ENCODE measurements at places on chromosomes 1 and 21. TPM values are rescaled to one million over a fixed set of nuclear protein-coding genes. Genes with fewer than 3 reads are reported as not detected.

DNA sequence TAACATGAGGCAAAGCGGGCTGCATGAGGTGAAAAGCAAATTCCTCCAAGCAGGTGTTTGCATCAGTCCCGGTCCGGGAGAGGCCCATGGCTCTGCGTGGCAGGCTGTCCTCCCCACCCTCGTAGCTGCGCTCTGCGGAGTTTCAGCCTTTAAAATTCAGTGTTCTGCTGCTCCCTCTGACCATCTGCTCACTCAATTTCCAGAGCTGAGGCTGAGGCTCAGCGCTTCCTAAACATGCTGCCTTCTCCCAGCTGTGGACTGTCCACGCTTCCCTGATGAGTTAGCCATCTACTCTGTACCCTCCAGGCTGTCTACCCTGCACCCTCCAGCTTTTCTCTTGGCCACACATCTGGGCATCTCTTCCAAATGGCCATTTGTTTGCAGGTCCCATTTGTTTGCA is 87.7 kb downstream of the KCNJ6 start:
- no peaks in the 10 kb centered on the region for H3K36me3 ChIP-seq
- peaks cover 11% of the 10 kb centered on the region for H3K27me3 ChIP-seq
- no peaks in the 10 kb centered on the region for H3K4me1 ChIP-seq
- DNase-seq: no peak
- no peak overlapping the region for H3K27ac ChIP-seq
- no peak overlapping the region for H3K4me3 ChIP-seq

GRCh38 chr1:180935326-180936109 is 22.8 kb downstream of the KIAA1614 start:
- peaks cover 2% of the 10 kb centered on the region for H3K27me3 ChIP-seq
- no peak overlapping the region for H3K27ac ChIP-seq
- DNase-seq: no peak
- H3K4me1 ChIP-seq: no peaks in the 10 kb centered on the region

DNA sequence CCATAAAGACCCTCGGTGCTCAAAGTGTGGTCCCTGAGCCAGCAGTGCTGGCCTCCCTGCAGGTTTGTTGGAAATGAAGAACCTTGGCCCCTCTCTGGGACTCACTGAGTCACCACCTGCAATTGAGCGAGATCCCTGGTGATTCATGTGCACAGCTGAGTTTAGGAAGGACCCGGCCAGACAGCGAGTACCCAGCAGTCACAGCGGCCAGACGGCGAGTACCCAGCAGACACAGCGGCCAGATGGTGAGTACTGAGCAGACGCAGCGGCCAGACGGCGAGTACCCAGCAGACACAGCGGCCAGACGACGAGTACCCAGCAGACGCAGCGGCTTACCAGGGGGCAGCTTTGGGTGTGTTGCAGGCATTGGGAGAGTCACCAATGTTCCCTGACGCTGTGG is 123.8 kb downstream of the PRDM16 start:
- H3K27ac ChIP-seq: no peak overlapping the region
- peaks cover 5% of the 10 kb centered on the region for H3K27me3 ChIP-seq
- no peaks in the 10 kb centered on the region for H3K36me3 ChIP-seq
- no peak for DNase-seq
- H3K4me3 ChIP-seq: no peak overlapping the region

GRCh38 chr1:229536982-229537381 is 21.5 kb downstream of the ABCB10 start:
- H3K4me1 ChIP-seq: peaks cover 6% of the 10 kb centered on the region
- DNase-seq: no peak
- H3K27ac ChIP-seq: no peak overlapping the region
- no peaks in the 10 kb centered on the region for H3K27me3 ChIP-seq

DNA sequence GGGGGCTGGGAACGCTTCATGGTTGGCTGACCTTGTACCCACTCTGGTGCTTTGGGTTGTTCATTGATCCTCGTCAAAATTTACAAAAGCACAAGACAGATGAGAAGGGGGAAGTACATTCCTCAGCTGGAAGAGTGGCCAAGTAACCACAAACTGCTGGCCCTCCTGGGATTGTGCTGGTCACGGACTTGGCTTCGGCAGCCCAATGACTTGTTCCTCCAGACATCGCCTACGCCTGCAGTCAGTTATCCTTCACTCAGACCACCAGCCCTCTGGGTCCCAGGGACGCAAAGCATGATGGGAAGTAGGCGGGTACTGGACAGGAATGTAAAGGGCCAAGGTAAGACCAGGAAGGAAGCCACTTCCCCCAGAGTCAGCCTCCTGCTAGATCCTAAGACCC is 53.1 kb downstream of the LMX1A start:
- H3K4me1 ChIP-seq: no peaks in the 10 kb centered on the region
- no peaks in the 10 kb centered on the region for H3K36me3 ChIP-seq
- no peak overlapping the region for H3K4me3 ChIP-seq

- no peak overlapping the region for H3K27ac ChIP-seq
- peaks cover 19% of the 10 kb centered on the region for H3K27me3 ChIP-seq
- H3K4me1 ChIP-seq: no peaks in the 10 kb centered on the region
- H3K4me3 ChIP-seq: no peak overlapping the region
Measured at GRCh38 chr1:111955755-111956154, 33.7 kb downstream of the KCND3 start.

GRCh38 chr1:91836331-91837040 is 49.5 kb downstream of the TGFBR3 start:
- no peak overlapping the region for H3K4me3 ChIP-seq
- H3K27me3 ChIP-seq: no peaks in the 10 kb centered on the region
- no peak overlapping the region for H3K27ac ChIP-seq
- H3K4me1 ChIP-seq: no peaks in the 10 kb centered on the region
- no peak for DNase-seq
- H3K36me3 ChIP-seq: no peaks in the 10 kb centered on the region

GRCh38 chr1:169753549-169753948 is 19.7 kb upstream of the SELE start:
- H3K4me1 ChIP-seq: peaks cover 3% of the 10 kb centered on the region
- H3K27ac ChIP-seq: no peak overlapping the region
- H3K27me3 ChIP-seq: peaks cover 5% of the 10 kb centered on the region
- no peaks in the 10 kb centered on the region for H3K36me3 ChIP-seq

DNA sequence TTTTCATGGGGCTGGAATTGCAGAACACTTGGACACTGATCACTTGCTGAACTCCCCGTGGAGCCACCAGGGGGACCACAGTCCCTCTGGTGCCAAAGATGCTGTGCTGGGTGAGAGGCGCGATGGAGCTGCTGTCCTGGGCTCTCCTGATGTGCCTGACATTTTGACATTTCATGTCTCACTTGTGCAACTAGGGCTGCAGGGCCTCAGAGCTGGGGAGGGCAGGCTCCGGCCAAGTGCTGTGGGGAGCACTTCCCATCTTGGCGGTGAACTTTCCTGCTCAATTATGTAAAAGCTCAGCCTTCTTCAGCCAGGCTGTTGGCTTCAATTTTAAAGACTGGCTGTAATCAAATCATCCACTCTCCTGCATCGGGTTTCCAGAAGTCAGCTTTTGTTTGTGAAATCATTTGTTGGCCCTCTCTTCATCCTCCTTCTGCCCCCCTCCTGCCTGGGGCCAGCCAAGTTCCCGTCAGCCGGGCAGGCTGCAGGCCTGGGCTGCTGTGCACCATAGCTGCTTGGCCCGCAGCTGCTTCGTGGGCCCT is 36.8 kb downstream of the KCNAB2 start:
- H3K36me3 ChIP-seq: peaks cover 44% of the 10 kb centered on the region
- H3K27ac ChIP-seq: no peak overlapping the region
- H3K27me3 ChIP-seq: no peaks in the 10 kb centered on the region
- no peak overlapping the region for H3K4me3 ChIP-seq
- H3K4me1 ChIP-seq: no peaks in the 10 kb centered on the region

DNA sequence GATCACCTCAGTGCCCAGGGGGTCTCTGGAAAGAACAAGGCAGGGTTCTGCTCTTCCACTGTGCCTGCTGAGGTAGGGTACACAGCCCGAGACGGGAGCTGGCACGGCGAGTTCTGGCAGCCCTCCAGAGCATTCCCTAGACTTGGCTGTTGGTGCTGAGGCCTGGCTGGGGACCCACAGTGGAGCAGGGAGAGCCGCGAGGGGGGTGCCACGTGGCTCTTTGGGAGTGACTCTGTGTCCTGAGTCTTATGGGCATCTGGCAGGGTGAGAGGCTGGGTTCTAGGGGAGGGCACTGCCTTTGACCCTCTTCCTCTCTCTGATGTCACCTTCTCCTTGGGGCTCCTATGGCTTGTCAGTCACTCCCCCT is 336.4 kb downstream of the CAMTA1 start:
- no peaks in the 10 kb centered on the region for H3K4me1 ChIP-seq
- DNase-seq: no peak
- H3K27me3 ChIP-seq: peaks cover 1% of the 10 kb centered on the region
- H3K36me3 ChIP-seq: no peaks in the 10 kb centered on the region
- no peak overlapping the region for H3K27ac ChIP-seq

OR2W3 gene
- not detected for total RNA-seq

BGLAP gene
- 2.3 TPM for total RNA-seq

WNT4 gene
- total RNA-seq: not detected

IRF6 gene
- total RNA-seq: 0.07 TPM

AADACL4 gene
- total RNA-seq: not detected

ZNF683 gene
- not detected for total RNA-seq

Data from activated CD4-positive, alpha-beta memory T cell treated with anti-CD3 and anti-CD28 coated beads for 36 hours (primary cell).